ENCODE measurements at places on chromosomes 12 and 14.

- DNase-seq: no peak
Observed at GRCh38 chr12:76874491-76875190, 4.2 kb downstream of the CSRP2 start.

DNA sequence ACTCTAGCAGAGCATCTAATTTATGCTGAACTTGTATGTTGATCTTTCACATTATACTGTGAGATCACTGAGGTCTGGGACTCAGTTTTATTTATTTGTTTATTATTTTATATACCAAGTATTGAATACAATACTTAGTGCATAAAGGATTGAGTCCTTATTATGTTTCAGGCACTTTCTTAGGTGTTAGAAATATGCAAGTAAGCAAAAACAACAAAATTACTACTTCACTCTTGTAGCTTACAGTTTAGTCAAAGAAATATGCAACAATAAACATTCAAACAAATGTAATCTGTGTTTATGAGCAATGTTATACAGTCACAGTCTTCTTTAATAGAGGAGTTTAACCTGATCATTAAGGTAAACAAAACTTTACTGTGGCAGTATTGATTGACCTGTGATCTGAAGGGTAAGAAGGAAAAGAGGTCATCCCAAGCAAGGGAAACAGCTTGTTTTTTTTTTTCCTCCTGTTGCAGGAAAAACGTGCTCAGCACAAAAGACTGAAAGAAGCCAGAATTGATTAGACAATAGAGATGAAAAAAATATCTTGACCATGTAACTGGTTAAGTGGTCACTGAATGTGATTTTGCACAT, 990.7 kb downstream of the TRHDE start:
- no peak for DNase-seq

- DNase-seq: no peak
Observed at GRCh38 chr12:4626543-4626942, 22.3 kb downstream of the AKAP3 start.

DNA sequence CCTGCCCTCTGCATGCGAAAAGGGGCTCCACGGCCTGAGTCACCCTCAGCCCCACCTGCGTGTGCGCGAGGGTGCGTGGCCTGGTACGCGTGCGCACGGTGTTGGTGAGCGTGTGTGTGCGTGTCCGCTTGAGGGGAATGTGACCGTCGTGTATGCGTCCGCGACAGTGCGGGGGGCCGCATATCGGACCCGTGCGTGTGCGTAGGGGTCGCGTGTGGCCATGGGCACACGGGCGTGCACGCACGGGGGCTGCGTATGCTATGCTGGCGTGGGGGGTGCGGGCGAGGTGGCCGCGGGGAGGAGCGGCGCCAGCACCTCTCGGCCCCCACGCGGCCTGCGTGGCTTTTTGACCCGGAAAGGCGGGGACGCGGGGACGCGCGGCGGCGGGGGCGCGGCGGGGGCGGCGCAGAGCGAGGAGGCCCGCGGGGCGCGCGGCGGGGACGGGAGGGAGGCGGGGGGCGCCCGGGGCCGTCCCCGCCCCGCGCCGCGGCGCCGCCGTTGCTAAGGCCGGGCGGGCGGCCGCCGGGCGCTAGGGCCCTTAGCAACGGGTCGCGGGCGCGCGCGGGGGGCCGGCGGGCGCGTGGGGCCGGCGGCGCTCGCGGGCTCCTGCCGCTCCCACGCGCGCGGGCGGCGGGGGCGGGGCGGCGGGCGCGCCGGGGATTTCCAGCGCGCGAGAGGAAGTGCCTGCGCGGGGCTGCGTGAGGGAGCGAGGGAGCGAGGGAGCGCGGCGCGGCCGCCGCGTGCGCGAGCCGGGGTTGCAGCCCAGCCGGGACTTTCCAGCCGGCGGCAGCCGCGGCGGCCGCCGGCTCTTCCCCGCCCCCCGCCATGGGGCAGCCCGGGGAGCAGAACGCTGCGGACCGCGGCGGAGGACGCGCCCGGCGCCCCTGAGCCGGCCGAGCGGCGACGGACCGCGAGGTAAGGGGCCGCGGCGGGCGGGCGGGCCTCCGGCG, at the start of gene TRAF3:
Gene TRAF3, plus strand, starts transcription at position 689 of the 950 bp plus-strand sequence. CDS start 92,753 bp downstream, outside the sequence.
- DNase-seq: peak; percentile 79

- no peak for DNase-seq
Observed at GRCh38 chr12:48165089-48165981, 8.0 kb upstream of the ASB8 start.

GRCh38 chr14:67313153-67313552, 46.5 kb downstream of the ATP6V1D start:
- DNase-seq: no peak
